ENCODE measurements at places on chromosomes 12 and 14.

- DNase-seq: no peak
Observed at GRCh38 chr12:93011100-93011499, 82.0 kb upstream of the EEA1 start.

GRCh38 chr14:104872469-104873341 is 7.6 kb downstream of the CEP170B start:
- peak; percentile 65 for DNase-seq

DNA sequence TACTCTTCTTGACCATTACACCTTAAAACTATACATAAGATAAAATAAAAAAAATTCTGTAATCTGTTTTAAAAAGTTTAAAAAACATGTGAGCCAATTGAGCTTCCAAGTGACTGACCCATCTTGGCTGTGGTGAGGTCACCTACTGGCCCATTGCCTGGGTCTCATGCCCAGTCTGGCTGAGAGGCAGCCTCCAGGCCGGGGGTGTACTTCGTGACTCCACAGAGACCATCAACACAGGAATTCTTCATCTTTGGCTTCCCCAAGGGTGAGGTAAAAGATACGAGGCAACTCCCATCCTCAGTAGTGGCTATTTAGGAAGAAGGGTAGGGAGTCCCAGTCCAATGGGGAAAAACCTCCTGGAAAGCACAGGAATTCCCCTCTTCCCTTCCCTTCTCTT is 113.2 kb downstream of the APAF1 start:
- DNase-seq: no peak

DNA sequence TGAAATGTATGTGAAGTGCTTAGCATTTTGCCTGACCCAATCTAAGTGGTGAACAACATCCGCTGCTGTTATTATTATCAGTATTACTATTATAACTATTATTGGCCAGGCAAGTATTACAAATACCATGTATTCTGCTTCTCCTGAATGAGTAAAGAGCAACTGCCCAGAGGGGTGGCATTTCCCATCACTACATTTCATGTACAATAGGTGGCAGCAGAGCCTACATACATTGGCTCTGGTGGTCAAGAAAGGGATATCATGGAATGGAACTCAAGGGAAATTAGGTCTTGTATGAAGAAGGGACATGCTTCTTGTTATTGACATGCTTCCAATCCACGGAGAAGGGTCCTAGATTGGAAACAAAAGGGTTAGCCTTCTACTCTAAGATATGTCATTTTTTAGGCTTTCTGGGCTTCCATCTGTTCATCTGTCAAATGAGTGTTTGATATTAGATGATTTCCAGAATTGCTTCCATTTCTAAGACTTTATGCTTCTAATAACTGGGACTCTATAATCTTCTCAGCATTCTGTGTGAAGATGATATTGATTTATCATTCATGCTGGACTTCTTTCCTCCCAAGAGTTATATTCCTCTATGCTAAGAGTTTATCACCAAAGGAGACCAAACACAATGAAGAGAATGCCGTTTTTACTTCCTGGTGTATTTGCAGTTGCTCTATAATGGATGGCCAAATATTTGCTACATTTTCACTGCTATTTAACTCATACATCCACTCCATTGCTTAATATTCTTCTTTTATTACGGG is 239.1 kb downstream of the SSPN start:
- DNase-seq: no peak

DNA sequence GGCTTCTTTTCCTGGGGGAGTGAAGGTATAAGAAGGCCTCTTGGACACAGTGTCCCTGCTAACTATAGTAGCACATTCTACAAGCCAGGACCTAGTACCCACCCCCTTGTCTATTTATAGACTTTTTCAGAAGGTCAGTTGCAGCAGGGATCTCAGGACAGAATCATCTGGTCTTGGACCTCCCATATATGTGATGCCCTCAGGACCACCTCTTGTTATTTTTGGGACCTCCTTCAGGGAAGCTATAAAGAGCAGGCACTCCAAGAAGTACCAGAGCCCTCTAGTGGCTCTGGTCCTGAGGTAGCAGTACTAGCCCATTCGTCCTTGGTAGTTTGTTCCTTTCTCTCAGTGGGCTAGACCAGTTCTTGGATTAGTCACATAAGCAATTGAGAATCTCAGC is 4.3 kb downstream of the COQ10A start:
- DNase-seq: no peak

DNA sequence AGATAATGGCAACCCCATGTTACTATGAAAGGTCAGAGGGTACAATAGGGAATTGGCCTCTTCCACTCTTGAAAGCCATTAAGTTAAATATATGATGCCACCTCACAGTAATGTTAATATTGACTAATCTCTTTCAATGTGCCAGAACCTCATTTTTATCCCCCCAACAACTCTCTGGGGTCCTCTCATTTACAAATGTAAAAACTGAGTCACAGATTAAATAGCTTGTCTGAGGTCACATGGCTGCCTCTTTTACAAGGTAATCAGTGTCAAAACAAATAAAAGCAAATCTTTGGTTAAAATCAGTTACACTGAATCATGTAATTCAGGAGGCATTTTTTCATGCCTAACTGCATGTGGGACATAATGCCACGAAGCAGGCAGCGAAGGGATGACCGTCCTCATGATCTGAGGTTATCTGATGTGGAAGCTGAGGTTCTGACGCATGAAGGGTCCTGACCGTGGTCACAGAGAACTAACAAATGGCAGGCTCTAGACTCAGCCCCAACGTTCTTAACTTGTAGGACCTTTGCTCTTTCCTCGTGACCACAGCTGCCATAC is 78.5 kb downstream of the PTPN21 start:
- no peak for DNase-seq

DNA sequence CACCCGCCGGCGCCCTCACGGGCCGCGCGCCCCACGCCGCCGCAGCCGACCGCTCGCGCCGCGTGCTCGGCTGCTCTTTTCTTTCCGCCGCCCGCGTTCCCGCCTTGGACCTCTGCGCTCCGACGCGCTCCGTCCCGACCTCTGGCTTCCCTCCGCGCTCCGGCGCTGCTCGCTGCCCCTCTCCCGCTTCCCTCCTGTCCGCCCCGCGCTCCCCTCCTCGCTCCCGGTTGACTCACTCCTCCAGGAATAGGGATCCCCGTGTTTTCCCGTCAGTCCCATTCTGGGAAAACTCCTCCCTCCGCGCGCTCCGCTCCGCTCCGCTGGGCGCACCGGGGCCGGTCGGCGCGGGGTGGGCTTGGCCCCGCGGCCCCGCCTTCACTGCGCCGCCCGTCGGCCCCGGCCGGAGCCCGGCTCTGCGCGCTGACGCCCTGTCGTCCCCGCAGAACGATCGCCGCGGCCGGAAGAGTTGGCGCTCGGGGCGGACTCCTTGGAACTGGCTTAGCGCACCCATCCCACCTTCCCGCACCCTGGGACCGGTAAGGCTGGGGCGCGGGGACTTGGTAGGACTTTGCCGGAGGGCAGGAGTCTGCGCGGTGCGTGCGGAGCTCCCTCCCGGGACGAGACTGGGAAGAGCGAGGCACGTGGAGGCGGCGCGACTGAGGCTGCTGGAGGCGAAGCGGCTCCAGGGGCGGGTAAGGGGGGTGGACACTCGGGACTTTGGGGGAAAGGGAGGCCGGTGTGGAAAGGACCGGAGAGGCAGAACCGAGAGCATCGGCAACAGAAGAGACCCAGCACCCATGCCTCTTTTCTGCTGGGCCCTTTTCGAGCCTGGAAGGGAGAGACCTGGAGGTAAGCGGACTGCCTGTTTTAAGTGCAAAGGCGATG is 550 bp downstream of the TEAD4 start:
- peak; percentile 67 for DNase-seq

DNA sequence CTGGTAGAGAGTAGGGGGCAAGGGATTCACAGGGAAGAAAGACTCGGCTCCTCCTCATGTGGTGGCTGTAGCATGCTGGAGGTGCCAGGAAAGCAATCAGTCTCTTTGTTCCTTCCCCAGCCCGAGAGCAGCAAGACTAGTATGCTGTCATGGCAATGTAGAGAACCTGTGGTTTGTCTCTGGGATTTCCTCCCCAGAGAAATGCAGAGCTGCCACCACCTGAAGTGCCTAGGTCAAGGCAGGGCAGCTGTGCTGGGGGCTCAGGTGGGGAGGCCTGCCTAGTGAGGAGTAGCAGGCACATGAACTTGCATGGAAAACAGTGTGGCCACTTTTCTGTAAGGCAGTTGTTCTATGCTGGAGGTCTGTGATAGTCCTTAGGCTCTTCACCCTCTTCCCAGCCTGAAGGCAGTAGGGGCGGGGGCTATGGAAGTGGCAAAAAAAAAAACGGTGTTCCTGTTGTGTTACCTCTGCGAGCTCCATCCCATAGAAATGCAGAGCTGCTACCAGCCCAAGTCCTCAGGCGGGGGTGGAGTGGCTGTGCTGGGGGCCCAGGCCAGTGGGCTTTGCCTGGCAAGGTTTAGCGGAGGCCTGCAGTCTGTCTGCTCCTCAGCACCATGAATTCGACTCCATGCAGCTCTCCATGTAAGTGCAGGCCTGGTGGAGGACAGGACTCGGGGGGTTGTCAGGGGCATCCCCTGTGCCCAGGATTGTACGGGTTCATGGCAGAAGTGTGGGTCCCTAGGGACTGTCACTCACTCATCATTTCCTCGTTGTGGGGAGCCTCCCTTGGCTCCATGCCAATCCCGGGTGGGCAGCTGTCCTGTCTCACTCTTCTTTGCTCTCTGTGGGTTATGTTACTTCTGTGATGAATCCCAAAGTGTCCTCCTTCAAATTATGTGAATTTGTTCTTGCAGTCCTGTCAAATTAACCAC is 4.1 kb upstream of the CLEC4D start:
- DNase-seq: no peak

GRCh38 chr12:4809013-4809448 is 88.8 kb downstream of the GALNT8 start:
- DNase-seq: peak; percentile 90

DNA sequence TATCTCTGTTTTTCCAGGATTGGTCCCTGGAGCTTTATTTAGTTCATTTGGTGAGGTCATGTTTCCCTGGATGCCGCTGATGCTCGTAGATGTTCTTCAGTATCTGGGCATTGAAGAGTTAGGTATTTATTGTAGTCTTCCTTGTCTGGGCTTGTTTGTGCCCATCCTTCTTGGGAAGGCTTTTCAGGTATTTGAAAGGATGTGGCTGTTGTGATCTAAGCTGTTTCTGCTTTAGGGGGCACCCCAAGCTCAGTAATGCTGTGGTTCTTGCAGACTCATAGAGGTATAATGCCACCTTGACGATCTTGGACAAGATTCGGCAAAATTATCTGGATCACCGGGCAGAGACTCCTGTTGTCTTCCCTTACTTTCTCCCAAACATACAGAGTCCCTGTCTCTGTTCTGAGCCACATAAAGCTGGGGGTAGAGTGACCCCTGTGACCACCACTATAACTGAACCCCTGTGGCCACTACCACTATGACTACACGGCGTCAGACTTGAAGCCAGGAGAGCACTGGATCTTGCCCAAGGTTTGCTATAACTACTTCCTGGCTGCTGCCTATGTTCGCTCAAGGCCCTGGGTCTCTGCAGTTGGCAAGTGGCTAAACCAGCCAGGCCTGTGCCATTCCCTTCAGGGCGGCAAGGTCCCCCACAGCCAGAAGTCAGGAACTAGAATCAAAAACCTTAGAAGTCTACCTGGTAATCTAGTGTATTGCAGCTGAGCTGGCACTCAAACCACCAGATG is 40.9 kb downstream of the FGD4 start:
- no peak for DNase-seq

- no peak for DNase-seq
Observed at GRCh38 chr14:51895375-51895774, 35.0 kb downstream of the GNG2 start.

DNA sequence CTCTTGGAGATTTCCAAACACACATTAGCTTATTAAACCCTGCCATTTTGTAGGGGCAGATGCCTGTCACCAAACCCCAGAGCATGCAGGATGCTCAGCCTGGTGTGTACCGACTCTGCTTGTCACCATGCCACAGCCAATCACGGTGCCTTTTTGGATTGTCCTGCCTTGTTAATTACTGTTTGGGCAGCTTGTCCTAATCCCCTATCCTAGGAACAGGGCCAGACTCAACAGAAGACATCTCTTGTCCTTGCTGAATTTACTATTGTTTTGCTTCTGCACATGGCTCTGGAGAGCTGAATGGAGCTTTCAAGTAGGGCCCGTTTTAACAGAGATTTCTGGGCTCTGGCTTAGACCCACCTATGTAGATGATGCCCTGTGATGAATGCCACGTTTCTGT is 388.5 kb downstream of the AACS start:
- no peak for DNase-seq

GRCh38 chr14:100304825-100305323 is 1.4 kb downstream of the SLC25A29 start:
- no peak for DNase-seq

DNA sequence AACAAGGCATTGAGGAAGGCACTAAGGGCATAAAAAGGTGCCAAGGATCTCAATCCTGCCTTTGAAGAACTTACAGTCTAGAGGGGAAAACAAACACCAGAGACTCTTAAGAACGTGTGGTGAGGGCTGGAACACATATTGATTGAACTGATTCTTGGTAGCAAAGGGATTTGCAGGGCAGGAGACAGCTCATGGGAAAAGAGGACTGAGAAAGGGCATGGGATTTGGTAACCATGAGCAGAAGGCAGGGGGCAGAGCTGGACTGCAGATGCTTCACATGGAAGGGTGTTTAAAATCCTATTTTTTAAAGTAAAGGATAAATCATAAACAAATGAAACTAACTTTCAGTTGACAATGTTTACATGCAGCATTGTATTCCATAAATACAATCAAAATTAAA is 203.1 kb downstream of the ITPR2 start:
- no peak for DNase-seq

DNA sequence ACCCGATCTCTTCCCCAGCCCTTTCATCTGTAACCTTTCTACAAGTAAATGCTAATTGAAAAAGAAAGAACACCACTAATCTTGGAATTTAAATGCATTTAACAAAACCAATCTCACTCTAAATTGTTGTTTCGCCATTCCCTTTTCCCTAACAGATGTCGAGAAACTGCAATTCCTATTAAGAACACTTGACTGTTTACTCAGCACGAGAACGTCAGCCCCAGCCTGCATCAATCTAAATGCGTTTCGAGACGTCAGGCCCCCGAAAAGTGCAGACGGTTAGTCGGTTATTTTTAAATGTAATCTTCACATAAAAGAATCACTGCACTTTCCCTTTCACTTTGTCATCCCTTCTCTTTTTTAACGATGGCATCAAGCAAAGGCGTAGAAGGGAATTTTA is 837.6 kb downstream of the VRK1 start:
- DNase-seq: no peak

GRCh38 chr14:23513005-23513817 is 38.4 kb downstream of the ZFHX2 start:
- no peak for DNase-seq

- DNase-seq: no peak
Observed at GRCh38 chr12:66403746-66404145, 101.5 kb downstream of the HELB start.

GRCh38 chr12:70418101-70418500 is 52.0 kb downstream of the KCNMB4 start:
- DNase-seq: no peak

- DNase-seq: no peak
Observed at GRCh38 chr14:24132061-24132685, 1.7 kb downstream of the FITM1 start.

DNA sequence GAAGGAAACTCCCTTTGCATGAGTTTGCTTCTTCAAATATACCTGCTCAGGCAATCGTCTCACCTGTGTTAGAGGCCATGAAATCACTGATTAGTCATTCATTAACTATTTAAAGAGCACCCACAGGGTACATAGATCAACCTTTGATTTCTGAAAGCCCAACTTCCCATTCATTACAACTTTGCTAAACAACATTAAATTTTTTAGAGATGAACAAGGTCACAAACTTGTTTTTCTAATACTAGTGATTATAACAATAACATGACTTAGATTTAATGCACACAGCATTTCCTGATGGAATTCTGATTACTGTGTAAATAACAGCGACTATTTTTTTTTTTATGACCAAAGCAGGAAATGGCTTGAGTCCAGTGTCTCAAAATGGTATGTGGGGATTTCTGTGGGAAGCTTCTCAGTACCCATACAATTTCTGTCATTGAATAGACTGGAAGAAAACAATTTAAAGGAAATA is 5.4 kb upstream of the ERO1A start:
- DNase-seq: no peak

All from right forelimb (tissue), 1 donor.